ENCODE measurements at places on chromosomes 2 and 18.

DNA sequence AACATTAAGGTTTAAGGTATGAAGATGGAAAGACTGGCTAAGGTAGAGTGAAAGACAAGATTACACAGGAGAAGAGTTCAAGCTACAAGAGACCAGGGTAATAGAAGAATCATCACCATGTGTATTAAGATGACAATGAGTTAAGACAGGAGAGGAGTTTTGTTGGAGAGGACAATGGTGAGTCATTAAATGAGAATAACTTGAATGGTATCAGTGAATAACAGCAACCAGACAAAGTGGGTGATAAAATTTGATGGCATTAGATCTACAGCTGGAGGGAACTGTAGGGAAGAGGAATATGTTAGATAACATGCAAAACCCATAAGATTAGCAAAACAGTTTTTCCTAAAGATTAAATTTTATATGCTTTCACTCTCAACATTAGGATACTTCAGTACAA, 18.8 kb upstream of the ENOSF1 start:
- ATAC-seq = no peak

GRCh38 chr2:25335971-25336370, 5.8 kb downstream of the DNMT3A start:
- ATAC-seq = no peak

- no peak for ATAC-seq
Measured at GRCh38 chr2:144595279-144595678, 75.4 kb upstream of the ZEB2 start.

DNA sequence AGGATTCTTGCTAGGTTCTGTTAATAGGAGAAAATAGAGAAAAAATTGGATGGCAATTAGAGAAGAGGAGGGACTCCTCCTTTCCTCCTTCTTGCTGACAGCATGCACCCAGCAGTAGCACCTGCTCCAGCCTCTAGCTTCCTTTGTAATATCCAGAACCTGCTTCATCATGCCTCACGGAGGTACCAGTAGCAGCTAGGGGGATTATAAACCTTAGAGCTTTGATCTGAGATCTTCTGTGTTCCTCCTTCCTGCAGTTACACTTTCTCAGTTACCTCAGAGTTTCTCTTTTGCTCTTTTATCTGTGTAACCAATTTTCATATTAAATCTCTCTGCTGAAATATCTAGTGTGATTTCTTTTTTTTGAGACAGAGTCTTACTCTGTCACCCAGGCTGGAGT, 16.6 kb downstream of the DPP4 start:
- ATAC-seq = no peak

- no peak for ATAC-seq
Measured at GRCh38 chr2:25164561-25164960, 3.8 kb downstream of the POMC start.

GRCh38 chr2:132420816-132421805, 4.5 kb downstream of the GPR39 start:
- no peak for ATAC-seq

DNA sequence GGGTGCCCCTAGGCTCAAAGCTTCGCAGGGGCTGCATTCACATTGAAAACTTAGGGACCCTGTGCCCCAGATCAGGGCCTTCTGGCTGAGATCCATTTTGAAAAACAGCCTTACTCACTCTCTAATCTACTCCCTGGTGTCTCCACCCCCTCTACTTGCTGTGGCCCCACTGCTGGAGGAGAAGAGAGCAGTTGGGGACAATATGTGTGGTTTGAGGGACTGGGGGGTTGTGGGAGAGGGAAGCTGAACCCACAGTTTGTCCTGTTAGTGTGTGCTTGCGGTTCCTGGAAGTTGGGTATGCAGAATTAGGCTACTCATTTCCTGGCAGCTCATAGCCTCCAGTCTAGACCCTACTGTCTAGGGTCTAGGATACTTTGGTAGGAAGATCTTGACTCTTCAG, 211.4 kb downstream of the PRKCE start:
- no peak for ATAC-seq

DNA sequence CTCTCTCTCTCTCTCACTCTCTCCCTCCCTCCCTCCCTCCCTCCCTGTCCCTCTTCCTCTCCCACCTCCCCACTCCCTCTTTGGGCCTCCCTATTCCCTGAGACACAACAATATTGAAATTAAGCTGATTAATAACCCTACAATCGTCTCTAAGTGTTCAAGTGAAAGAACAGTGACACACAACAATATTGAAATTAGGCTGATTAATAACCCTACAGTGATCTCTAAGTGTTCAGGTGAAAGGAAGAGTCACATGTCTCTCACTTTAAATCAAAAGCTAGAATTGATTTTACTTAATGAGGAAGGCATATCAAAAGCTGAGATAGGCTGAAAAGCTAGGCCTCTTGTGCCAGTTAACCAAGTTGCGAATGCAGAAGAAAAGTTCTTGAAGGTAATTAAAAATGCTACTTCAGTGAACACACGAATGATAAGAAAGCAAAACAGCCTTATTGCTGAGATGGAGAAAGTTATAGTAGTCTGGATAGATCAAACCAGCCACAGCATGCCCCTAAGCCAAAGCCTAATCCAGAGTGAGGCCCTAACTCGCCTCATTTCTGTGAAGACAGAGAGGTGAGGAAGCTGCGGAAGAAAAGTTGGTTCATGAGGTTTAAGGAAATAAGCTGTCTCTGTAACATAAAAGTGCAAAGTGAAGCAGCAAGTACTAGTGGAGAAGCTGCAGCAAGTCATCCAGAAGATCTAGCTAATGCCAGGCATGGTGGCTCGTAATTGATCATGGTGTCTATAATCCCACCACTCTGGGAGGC, 21.3 kb downstream of the MALT1 start:
- peak; percentile 74 for ATAC-seq

GRCh38 chr2:229873123-229873581, 48.7 kb downstream of the TRIP12 start:
- no peak for ATAC-seq

DNA sequence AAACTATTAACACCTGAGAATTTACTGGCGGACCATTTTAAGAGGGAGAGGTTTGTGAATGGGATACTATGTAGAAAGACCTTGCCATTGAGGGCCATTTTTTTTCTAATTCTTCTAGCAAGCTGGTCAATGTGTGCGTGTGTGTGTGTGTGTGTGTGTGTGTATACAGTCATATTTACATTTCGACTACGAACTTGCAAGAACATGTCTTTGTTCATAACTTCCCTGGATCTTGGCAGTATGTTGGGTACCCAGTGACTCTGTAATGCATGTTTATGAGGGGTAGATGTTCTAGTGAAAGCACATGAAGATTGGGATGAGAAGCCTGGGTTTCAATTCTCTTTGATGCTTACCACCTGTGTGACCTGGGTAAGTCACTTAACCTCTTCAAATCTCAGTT, 133.6 kb downstream of the UBE2E3 start:
- no peak for ATAC-seq

DNA sequence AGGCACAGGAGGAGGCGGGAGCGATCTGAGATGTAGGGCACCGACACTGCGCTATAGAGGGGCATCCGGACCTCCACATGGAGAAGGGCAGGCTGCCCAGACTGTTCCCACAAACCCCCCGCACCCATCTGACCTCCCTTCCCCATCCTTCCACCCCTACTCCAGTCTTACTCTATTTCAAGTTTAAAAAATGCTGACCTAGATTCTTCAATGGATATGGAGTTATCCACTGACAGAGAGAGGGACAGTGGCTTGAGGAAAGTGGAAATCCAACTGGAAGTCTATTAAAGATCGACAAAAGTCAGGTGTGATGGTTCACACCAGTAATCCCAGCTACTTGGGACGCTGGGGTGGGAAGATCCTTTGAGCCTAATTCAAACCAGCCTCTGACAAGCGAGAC, 5.1 kb upstream of the DGUOK start:
- no peak for ATAC-seq

DNA sequence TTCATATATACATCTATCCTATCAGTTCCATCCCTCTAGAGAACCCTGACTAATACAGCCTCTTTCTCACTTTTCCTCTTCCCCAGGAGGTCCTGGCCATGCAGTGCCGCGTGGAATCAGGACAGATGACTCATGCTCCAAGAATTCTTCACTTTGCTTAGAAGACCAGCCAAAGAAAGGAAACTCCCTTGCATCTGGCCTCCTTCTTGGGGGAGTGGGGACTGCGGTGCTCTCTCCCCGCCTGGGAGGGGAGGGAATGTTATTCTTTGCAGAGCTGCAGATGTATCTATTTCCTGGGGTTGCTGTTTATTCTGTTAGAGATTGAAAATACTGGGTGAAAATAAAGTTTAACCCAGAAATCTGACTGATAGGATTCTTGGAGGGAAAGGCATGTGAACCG, 111.5 kb upstream of the SH3BP4 start:
- peak; percentile 55 for ATAC-seq

- ATAC-seq = peak; percentile 59
Measured at GRCh38 chr18:23619388-23619881, 33.1 kb upstream of the NPC1 start.

DNA sequence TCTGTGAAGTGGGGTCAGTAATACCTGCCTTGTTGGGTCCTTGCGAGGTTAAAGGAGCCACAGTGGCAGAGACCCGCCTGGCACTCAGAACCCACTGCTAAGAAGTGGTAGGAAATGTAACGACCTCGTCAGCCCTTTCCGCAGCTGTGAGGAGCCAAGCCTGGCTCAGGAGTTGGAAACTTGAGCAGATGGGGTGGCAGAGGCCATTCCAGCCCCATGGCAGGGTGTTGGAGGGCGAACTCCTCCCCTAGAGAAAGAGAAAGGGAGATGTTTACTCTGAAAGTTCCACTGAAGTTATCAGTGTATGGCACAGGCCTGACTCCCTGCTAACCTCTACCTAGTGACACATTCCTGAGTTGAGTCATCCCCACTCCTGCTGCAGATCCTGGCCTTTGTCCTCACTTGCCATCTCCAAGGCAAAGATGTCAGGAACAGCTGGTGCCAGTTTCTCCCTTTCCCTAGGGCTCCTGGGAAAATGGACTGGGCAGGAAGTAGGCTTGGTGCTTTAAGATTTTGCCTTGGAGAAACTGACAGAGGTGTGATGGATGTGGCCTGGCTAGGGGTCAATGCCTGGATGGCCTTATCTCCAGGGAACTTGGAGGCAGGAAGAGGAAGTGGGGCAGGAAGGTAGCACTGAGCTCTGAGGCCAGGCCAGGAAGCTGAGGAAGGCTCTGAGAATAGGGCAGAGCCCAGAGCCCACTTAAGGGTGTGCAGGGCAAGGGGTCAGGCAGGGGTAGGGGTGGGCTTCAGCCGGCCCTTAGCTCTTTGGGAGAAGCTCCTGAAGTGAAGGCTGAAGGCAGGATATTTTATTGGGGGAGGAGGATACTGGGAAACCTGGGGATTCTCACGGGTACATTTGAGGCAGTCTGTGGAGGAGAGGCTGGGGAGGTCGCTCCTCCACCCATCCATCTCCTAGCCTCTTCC, 888 bp downstream of the VAMP5 start:
- ATAC-seq = peak; percentile 87

DNA sequence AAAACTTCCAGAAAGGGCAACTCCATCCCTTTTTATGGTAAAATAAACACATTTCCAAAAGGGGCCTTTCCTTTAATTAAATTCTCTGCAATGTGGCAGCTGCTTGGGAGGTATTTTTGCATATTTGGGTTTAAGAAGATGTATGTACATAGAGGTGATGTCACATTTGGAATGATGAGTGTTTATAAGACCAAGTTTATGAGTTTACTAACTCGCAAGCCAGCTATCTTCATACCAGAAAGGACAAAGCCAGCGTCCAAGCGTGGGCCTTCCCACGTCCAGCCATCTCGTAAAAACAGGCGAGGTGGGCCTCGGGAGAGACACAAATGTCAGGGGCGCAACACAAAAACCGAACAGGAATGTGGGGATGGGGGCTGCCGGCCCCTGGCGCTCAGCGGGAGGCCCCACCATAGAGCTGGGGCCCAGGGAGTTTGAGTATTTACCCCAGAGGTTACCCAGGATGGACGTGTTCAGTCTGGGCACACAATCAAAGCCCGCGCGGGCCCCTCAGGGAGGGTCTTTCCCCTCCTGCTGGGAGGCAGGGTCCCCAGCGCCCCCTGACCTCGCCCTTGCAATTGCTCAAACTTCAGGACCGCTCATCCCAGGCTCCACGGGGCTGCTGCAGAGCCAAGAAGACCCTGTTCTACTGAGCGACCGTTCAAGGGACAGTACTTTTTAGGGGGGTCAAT, 137.3 kb downstream of the TWIST2 start:
- no peak for ATAC-seq

GRCh38 chr2:219563271-219563928, 7.9 kb downstream of the OBSL1 start:
- no peak for ATAC-seq

- ATAC-seq = no peak
Measured at GRCh38 chr2:88856409-88857135, 165.1 kb downstream of the RPIA start.

- peak; percentile 55 for ATAC-seq
Measured at GRCh38 chr2:119282996-119283511, 59.4 kb downstream of the STEAP3 start.

DNA sequence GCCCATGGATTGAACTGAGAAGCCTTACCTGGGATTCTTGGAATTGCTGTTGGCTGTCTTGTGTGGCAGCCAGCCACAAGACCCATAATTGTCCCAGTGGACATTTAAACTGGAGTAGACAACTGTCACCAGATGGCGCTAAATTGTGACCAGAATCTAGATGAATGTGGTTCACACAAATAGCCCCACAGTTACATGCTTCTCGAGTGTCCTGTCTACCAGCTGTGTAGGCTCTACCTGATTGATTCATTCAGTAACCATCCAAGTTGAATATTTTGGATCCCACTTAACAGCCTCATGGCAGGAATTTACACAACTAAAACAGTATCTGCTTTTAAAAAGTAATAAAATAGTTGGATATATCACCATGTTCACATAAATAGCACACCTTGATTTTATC, 73.2 kb downstream of the MAP4K4 start:
- peak; percentile 29 for ATAC-seq

GRCh38 chr18:39485696-39486095, 1920.1 kb upstream of the CELF4 start:
- no peak for ATAC-seq

DNA sequence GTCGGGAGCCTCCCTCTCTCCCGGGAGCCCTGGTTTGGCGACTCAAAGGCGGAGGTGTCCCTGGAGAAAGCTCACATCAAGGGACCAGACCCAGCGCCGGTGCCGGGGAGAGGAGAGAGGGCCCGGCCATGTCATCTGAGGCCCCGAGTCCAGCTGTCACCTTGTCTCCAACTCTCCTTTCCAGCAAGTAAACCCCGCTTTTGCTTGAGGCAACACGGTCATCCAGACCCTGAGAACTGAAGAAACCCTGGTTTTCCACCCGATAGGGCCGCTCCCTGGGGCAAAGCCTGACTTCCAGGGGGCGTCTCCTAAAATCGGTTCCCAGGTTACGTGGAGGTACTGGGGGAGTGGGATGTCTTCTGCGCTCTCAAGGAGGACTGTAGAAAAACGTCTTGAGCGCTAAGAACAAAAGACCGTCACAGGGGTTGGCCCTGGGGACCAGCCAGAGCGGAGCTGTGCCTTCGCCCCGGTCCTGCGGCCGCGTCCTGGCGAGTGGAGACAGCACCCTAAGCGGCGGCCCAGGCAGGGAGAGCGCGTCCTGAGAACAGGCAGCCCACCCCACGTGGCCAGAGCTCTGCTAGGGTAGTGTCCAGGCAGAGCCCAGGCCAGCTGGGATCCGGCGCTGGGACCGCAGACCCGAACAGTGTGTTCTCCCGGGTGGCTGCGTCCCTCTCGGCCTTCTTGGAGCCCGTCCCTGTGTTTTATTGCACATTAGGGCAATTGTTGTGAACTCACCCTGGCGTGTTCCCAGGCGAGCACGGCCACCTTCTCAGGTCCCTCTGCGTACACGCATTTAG, 55.7 kb downstream of the TMEM18 start:
- no peak for ATAC-seq

- ATAC-seq = no peak
Measured at GRCh38 chr2:78132391-78133370, 610.5 kb upstream of the LRRTM4 start.

- no peak for ATAC-seq
Measured at GRCh38 chr2:10378189-10378588, 69.9 kb downstream of the ODC1 start.
